Stimulated activated CD8-positive, alpha-beta memory T cell treated with anti-CD3 and anti-CD28 coated beads, Interleukin-4, amount 100 ng/mL, for 1 hour (primary cell): ENCODE measurements at places on chromosomes 11 and 22.

DNA sequence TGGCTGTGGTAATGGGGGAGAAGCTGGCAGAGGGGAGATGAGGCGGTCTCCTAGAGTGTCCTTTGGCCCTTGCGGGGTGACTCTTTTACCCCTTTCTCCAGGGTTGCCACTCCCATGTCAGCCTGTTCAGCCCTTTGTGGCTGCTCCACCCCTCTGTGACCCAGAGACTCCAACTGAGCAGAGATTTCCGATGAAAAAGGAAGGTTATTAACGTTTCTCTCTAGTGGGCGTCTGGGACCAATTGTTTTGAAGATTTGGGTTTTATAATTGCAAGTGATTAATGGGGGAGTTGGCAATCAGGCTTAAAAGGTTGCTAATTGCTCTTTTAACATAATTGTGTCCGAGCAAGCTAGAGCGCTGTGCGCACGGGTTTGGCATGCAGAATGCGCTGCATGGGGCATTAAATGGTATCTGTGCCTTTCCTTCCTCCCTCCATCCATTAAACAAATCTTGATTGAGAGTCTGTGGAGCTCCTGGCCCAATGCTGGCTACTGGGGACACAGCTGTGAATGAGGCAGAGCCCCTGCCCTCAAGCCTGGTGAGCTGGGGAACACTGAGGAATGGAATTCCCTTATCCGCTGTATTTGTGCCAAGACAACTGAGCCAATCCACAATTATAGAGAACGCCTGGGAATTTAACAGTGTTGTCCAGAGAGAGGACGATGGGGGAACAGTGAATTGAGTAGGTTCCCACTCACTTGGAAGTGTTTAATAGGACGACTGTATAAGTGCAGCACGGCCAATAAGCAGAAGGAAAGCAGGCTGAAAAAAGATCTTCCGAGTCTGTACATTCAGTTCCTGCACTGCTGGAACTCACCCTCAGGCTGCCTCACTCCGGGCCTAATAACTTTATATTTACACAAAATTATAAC is 295.9 kb downstream of the MIAT start:
- DNase-seq = no peak

DNA sequence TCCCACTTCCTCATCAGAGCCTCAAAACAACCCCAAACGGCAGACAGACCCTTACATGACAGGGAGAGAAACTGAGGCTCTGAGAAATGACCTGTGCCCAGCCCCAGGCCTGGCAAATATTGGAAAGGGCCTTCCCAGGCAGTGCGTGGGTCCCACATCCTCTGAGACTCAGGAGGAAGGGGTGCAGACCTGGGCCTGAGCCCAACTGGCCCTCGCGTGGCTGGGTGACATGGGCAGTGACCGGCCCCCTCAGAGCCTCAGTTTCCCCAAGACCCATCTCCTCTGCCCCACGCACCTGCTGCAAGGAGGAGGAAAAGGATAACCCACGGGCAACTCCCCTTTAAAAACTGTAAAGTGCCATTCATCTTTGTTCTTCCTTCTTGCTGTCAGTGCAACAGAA is 35.6 kb downstream of the ELFN2 start:
- DNase-seq = no peak

DNA sequence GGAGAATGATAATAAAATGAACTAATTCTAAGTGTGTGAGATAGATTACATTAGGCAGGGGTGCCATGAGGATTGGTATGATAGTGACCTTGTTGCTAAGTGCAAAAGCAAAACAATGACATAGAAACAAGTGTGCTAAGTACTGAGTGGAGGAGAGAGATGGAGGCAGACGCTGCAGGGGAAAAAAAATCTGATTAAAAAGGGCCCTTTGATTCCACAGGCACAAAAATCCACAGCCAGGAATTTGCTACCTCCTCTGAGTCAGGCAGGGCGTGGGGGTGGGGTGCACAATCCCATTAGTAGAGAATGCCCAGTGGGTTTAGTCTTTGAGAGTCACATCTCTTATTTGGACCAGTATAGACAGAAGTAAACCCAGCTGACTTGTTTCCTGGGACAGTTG is at the start of gene CNTF:
Gene CNTF (plus strand): TSS at position 322 of the 400 bp plus-strand sequence. CDS start 88 bp downstream, outside the sequence.
- no peak for DNase-seq

DNA sequence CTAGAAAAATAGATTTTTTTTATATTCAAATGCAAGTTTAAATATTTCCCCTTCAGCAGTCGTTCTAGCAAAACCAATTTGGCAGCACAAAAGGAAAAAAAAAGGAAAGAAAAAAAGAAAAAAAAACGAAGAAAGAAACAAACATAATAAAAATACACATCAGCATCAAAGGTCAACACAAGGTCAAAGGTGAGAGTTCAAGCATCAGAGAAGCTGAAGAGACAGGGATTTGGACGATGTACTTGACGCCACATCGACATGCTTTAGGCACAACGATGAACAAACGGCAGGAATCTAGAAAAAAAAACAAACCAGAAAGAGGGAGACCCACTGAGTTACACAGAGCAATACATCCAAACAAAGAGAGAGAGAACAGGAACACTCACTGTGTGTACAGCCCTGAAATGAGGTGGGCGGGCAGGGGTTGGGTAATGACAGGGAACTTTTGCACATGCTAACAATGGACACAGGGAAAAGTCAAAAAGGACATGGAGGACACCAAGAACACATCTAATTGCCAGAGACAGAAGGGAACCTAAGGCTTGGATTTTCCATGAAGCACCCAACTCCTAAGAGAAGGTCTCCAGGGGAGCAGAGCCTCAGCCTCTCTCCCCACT is 19.8 kb upstream of the RAPSN start:
- no peak for DNase-seq
